Occipital lobe (tissue), 3 donors: ENCODE measurements at places on chromosomes 3 and 15.

DNA sequence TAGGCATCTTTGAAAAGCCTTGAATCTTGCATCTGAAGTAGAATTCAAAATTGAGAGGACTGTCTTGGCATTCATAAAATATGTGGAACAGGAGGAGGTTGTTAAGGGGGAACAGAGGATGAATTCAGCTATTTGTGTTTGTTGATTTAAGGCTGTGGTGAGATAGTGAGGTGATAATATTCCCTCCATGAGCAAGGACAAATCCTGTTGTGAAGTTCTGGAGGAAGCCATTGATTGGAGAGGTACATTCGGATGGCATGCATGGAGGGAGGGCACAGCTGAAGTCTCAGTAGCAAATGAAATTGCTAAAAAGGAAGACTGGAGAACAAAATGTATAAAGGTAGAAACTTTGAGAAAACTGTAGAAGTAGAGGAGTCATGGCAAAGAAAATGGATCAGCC, 443.8 kb downstream of the NLGN1 start:
- DNase-seq: no peak

- DNase-seq: no peak
Measured at GRCh38 chr15:89104172-89104564, 15.9 kb downstream of the ABHD2 start.

GRCh38 chr15:44918136-44918535, 38.4 kb upstream of the TERB2 start:
- no peak for DNase-seq

GRCh38 chr3:119703820-119704531, 1.2 kb downstream of the CFAP91 start:
- no peak for DNase-seq

DNA sequence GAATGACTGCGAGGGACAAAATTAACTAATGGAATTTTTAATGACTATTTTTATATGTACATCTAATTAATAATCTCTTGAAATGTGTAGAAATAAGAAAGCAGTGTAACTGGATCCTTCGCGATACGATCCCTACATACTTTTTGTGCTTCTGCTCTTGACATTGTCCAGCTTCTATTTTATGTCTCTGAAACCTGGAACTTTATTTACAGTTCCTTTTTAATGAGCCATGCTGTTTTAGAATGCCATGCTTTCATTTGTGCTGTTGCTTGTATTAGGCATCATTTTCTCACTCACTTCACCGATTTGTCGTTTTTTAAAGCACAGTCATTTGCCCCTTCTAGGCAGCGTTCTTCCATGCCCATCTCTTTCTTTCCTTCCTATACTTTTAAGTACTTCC, 301.3 kb downstream of the EDEM1 start:
- no peak for DNase-seq

- DNase-seq: no peak
Measured at GRCh38 chr3:128424508-128425069, 42.1 kb downstream of the DNAJB8 start.

GRCh38 chr3:143835312-143835711, 13.0 kb downstream of the SLC9A9 start:
- no peak for DNase-seq

- DNase-seq: no peak
Measured at GRCh38 chr3:4776399-4776979, 202.7 kb upstream of the BHLHE40 start.

- no peak for DNase-seq
Measured at GRCh38 chr3:81195478-81195877, 566.0 kb downstream of the GBE1 start.

- peak; percentile 15 for DNase-seq
Measured at GRCh38 chr3:150410311-150411105, 2.4 kb downstream of the TSC22D2 start.

DNA sequence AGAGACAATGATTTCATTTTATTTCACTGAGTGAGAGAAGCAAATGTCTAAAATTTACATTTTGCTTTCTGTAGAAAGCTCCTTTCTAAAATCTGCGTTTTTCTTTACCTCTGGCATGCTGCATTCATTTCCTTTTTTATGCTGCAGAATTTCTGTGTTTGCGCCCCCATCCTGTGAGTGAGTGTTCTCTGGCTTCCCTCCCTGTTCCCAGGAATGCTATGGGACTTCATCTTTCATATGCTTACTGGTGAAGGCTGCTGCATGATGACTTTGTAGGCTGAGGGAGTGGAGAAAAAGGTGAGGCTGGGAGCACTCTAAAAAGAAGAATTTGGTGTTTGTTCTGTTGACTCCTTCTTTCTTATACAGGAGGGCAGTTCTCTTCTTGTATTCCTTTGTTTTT, 7.7 kb upstream of the TMC3 start:
- no peak for DNase-seq

DNA sequence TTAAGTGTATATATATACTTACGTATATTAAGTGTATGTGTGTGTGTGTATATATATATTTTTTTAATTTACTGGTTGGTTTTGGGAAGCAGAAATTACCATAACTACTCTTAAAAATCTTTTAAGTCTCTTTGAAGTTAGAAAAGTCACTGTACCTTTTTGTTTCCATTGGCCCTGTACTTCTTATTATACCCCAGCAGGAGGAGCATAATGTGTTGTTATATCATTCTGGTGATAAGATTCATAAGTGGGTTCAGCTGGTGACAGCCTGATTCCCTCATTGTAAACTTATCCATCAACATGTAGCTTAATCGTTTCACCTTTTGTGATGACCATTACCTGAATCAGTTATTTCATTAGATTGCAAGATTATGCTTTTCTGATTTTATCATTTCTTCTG, 30.8 kb downstream of the MLH1 start:
- no peak for DNase-seq

- no peak for DNase-seq
Measured at GRCh38 chr15:90142216-90143165, 40.2 kb upstream of the IDH2 start.

GRCh38 chr15:40960151-40960885, 7.0 kb downstream of the CHAC1 start:
- no peak for DNase-seq

- DNase-seq: no peak
Measured at GRCh38 chr3:51508255-51508654, 8.4 kb upstream of the DCAF1 start.
